ENCODE measurements at places on chromosomes 3 and 15.

- DNase-seq = no peak
These were observed 387.9 kb downstream of the GABRG3 start for GRCh38 chr15:27358751-27359434.

DNA sequence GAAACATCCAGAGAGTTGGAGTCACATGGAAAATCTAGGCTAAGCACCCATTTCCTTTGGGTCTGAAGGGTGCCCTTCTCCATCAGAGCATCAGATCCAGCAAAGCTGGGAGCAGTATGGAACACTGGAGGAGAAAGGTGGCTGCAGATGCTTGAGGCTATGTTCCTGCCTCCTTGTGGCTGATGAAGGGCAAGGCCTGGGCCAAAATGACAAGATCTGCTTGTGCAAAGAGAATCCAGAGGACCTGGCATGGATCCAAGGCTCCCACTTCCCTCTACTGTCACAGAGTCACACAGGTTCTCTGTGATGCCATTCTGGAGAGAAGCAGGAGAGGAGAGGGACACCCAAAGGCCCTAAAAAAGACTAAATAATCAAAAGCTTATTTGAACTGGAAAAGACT, 9.2 kb upstream of the ATP8B4 start:
- DNase-seq = peak; percentile 43

DNA sequence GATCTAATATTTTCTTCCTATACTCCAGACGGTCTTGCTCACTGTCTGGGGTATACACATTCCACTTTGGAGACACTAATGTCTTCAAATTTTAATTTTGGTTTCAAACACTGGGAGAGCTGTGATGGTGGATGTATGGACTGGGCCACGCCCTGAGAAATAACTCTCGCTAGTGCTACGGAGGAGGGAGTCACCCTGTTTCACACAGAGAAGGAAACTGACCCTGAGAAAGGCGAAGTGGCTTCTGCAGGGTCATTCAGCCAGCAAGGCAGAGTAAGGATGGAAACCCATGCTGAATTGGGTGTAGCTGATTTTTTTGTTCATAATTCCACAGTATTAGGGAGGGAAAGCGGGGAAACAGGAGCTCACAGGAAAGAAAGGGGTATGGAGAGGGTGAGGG, 8.6 kb upstream of the SKIC8 start:
- DNase-seq = no peak

DNA sequence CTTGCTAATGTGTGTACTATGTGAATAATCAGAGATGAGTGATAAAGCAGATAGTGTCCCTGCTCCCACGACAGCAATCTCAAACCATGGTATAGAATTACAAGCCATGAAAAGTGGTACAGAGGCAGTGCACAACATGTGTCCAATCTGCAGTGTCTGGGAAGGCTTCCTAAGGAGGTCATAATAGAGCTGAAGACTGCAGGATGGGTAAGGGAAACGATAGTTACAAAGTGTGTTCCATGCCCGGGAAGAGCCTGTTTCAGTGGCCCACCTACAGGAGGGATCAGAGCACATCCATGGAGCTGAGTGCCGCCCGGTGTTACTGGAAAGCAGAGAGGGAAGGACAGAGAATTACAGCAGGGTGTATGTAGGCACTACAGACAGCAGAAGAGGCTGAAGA, 48.9 kb downstream of the PAK2 start:
- no peak for DNase-seq

DNA sequence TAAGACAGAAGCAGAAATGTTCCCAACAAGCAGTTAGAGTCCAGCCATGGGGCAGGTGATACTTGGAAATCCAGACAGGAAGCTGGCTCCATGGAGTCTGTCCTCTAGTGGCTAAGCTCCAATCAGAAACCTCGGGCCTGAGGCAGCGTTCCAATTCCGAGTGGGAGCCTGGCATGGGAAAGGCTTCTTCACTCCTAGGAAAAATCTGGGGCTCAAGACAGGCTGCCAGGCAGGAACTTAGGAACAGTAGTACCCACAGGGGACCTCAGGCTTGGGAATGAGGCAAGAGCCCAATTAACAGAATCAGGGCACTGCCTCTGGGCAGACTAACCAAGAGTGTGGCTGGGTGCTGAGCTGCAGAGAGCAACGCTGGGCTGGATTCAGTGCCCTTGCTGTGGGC, 6.2 kb upstream of the ATP13A4 start:
- no peak for DNase-seq

GRCh38 chr3:98734735-98735134, 28.4 kb upstream of the ST3GAL6 start:
- no peak for DNase-seq

- no peak for DNase-seq
These were observed 31.4 kb upstream of the GK5 start for GRCh38 chr3:142256712-142257333.

- DNase-seq = no peak
These were observed 16.0 kb upstream of the PSMD6 start for GRCh38 chr3:64039332-64039731.

DNA sequence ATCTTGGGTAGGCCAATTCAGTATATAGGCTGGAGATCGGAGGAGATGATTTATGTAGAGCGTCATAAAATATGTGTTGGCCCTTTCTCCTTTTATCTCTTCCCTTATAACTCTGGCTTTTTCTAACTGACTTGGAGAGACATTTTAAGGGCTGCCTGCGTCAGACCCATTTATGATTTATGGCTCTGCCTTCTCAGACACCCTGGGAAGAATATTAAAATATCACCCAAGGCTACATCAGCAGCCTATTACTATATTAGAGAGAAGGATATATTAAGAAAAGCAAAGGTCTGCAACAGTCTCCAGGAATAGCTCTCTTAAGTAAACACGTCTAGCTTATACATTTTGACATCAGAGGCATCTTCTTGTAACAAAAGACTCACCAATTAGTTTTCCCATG, 179.4 kb downstream of the SV2B start:
- no peak for DNase-seq

DNA sequence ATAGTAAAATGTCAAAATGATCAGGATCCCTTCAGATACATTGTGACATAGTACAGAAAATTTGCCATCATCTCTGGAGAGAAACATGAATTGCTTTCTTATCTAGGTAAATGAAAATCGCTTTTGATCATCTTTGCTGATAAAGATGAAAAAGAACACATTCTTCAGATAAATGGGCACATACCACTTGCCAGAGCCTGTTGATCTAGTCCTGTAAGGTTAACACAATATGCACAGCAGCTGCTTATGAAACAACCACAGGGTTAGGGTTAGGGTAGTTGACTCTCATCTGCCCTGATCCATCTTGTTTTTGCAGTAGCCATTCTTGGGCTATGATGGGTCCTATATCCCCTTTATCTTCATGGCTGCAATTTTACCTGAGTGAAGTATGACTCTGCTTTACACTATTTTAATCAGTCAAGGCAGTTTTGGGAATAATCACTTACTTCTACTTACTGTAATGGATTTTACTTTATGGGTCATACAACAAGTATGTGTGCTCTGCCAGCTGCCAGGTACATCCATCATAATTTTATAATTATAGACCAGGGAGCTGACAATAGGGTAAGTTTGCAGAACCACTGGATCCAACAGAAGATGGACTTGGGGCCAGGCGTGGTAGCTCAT, 12.6 kb upstream of the SPINK8 start:
- DNase-seq = no peak

- DNase-seq = no peak
These were observed 790.1 kb downstream of the PLOD2 start for GRCh38 chr3:145370870-145371269.

DNA sequence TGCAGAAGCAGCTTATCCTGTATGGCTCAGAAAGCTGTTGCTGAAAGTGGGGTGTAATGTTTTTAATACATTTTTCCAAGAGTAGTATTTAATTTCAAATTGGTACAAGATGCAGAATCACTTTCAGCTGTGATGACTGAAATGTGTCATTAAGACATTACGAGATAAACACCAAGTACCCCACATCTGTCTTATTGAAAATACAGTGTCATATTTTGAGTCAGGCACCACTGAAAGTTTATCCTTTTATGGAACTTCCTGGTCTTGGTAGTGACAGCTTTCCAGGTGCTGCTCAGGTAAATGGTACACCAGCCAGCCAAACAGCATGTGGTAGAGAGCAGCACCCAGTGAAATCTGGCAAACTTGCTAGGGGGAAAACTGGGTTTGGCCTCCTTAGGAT, 16.9 kb downstream of the ASTE1 start:
- DNase-seq = no peak

DNA sequence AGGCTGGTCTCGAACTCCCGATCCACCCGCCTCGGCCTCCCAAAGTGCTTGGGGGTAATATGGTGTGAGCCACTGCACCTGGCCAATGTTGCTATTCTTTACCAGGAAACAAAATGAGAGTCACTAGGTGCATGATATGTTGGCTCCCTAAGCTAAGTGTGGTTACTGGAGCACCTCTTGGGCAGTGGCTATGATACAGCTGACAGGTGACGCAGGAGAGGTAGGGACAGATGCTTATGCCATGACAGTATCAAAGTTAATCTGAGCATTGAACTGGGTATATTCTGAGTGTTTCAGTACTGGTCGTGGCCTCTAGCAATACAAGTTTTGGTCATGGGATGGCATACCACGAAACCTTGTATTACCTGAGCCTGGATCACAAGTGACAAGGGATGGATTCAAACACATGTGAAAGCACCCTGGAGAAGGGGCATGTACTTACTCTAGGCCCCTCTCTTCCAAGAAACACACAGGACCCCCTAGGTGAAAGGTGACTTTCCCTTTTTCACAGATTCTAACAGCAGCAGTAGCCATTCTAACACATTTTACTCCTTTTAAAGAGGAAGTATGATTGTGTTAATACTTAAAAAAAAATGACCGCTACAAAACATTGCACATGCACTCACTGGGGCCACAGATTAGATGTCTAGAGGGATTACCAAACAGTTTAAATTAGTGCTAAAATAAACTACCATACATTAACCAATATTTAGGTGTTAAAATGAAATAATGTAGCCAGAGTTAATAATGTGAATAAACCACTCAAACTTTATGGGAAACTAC, 467.3 kb downstream of the SHQ1 start:
- no peak for DNase-seq

- DNase-seq = no peak
These were observed 73.3 kb upstream of the UBE2E2 start for GRCh38 chr3:23129817-23130216.

- DNase-seq = no peak
These were observed 487.5 kb upstream of the KCNMB2 start for GRCh38 chr3:178048768-178049167.

GRCh38 chr3:30658328-30659052, 52.1 kb downstream of the TGFBR2 start:
- peak; percentile 75 for DNase-seq

DNA sequence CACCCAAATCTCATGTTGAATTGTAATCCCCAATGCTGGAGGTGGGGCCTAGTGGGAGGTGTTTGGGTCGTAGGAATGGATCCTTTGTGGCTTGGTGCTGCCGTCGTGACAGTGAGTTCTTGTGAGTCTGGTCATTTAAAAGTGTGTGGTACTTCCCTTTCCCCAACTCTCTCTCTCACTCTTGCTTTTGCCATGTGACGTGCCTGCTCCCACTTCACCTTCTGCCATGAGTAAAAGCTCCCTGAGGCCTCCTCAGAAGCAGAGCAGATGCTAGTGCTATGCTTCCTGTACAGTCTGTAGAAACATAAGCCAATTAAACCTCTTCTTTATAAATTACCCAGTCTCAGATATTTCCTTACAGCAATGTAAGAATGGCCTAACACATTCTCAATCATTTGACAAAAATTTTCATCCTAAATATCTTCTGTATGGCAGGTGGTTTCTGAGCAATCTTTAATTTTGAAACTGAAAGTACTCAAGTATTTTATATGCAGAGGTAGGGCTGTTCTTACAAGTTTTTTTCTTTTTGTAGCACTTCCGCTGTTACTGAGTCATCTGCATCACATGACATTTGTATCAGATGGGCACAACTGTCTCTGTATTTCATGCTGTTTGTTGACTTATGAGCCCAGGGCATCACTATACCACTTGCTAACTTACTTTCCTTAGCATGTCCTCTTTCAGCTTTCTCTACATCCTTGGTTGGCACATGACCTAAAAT, 8.8 kb downstream of the RPL39L start:
- peak; percentile 92 for DNase-seq

GRCh38 chr15:92711457-92711831, 55.9 kb upstream of the FAM174B start:
- no peak for DNase-seq

GRCh38 chr3:43879166-43879565, 188.4 kb downstream of the ABHD5 start:
- DNase-seq = no peak

DNA sequence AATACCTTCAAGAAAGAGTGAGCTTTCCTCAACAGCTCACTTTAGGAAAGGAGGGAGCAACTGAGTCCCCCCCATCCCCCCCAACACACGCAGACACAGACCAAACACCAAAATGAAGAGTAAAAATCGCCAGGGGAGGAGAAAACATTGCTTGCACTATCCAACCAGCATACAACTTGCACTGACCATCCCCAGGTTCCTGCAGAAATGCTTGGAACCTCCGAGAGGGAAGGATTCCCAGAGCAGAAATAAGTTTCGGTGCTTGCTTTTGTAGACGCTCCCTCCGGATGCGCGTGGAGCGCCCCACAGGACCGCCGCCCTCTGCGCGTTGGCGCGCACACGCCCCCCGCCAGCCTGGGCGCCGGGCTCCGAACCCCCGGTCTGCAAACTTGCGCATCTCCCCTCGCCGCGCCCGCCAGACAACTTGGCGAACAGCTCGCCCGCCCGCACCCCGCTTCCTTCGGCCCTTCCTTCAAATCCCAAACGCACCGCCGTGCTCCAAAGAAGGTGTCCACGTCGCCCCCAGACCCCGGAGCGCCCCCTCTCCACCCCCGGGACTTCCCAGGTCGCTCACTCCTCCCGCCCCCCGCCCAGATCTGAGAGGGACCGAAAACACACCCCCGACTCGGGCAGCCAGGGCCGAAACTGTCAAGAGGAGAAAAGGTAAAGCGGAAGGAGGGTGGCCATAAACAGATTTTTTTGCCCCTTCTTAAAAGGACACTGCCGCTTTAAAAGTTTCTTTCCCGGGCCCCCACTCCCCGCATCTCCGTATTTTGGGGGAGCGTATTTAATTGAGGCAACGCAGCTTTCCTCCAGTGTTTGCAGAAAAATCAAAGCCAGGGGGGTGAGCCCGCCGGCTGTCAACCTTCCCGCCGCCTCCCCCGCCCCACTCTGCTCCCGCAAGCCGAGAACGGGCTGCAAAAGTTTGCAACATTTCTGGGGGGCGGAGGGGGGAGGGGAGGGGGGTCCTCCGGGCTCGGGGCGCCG, 859 bp downstream of the RORA start:
- no peak for DNase-seq

- DNase-seq = no peak
These were observed 284.9 kb upstream of the TBC1D5 start for GRCh38 chr3:18027161-18027939.

DNA sequence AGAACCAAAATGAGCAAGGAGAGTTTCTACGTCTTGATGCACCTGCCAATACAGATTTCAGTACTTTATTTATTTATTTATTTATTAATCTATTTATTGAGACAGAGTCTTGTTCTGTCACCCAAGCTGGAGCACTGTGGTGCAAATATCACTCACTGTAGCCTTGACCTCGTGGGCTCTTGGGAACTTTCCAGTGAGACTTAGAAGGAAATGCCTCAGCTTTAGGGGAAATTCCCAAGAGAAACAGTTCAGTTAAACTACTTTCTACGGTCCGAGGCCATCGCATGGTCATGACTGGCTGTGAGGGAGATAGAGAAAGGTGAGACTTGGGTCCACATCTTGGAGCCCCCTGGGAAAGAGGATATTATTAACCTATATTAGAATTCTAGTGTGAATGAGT, 47.0 kb upstream of the HERC1 start:
- DNase-seq = no peak

- DNase-seq = no peak
These were observed 1076.1 kb upstream of the CADM2 start for GRCh38 chr3:83882701-83883100.

GRCh38 chr3:106114848-106115247, 246.0 kb upstream of the CBLB start:
- no peak for DNase-seq

GRCh38 chr3:51581524-51581923, 43.0 kb downstream of the RAD54L2 start:
- DNase-seq = no peak

Measured in bone marrow (tissue), 2 donors.